ENCODE measurements at places on chromosomes 5 and 9.

- DNase-seq = no peak
These were observed 4.1 kb upstream of the CARD9 start for GRCh38 chr9:136377341-136378169.

- no peak for DNase-seq
These were observed 1.6 kb downstream of the CCL19 start for GRCh38 chr9:34689512-34689911.

DNA sequence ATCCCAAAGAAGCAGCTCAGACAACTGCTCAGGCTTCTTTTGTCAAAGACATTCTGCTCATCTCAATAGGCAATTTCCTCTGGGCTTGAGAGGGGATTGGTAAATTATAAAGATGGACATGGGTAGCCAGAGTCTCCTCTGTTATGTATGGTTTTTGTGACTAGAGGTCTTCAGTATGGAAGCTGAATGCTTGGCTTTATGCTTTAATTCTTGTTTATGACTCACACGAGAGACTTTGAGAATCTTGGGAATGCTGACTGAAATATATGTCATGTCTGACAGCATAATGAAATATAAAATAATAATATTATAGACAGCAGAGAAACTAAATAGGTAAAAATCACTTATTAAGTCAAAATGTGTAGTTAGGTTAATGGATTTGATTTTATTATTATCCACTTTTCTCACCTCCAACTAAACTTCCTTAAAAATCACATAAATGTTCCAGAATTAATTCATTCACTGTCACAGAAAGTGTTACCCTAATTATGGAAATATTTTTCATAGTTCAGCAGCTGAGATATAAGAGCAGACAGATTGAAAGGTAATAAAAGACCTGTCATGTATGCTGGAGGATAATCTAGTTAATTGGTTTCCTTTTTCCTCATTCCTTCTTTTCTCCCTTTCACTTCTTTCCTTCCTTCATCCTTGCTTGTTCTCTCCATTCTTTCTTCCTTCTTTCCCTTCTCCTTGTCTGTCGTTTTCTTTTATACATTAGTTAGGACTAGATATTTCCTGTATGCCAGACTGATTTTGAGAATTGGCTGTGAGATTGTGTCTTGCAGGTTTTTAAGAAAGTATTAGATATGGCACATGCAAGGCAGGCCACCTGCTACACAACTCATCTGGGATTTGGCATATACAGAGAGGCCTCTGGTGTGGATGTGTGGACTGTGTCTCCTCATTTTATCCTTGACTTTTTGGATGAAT, 1866.1 kb upstream of the NUDT12 start:
- no peak for DNase-seq

GRCh38 chr5:78912811-78913210, 72.3 kb downstream of the ARSB start:
- no peak for DNase-seq

Data from renal cortex interstitium (tissue), 15 donors.